ENCODE measurements at places on chromosomes 3 and 15.

DNA sequence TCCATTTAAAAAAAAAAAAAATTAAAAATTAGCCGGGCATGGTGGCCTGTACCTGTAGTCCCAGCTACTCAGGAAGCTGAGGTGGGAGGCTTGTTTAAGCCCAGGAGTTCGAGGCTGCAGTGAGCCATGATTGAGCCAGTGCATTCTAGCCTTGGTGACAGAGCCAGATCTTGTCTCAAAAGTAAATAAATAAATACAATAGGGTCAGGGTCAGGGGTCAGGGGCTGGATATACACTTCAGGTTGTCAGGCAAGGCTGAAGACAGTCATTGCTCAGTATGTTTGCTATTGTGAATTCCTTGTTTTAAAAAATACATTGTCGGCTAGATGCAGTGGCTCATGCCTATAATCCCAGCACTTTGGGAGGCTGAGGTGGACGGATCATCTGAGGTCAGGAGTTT, 8.1 kb upstream of the TKT start:
- no peak for DNase-seq

- no peak for DNase-seq
These were observed 85.3 kb downstream of the LRRK1 start for GRCh38 chr15:101004500-101004899.

DNA sequence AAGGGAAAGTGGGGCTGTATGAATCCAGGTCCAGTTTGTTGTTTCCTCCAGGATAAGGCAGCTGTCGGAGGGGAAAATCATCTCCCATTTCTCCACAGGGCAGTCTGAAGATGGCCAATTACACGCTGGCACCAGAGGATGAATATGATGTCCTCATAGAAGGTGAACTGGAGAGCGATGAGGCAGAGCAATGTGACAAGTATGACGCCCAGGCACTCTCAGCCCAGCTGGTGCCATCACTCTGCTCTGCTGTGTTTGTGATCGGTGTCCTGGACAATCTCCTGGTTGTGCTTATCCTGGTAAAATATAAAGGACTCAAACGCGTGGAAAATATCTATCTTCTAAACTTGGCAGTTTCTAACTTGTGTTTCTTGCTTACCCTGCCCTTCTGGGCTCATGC, 911 bp downstream of the CCRL2 start:
- no peak for DNase-seq

DNA sequence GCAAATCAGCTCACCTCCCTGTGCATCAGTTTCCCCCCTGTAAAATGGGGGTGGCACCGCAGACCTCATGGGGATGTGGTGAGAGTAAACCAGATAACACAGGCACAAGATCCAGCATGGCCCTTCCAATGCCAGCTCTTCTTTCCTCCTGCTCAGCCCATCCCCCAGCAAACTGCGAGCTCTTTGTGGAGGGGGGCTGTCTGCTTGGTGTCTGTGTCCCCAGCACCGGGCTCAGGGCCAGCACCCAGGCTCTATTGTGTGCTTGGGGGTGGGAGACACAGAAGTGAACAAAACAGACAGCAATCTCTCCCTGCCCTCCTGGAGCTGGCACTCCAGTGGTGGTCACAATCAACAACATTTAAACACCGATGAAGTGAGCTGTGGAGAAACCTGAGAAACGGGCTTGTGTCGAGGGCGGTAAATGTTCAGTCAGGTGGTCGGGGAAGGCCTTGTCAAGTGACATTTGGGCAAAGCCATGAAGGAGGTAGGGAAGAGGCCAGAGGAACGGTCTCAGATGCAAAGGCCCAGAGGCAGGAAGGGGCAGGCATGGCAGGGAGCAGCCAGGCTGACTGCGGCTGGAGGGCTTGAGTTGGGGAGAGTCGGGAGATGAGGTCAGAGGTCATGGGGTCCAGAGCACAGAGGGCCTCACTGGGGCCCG, 28.4 kb downstream of the GRIP2 start:
- DNase-seq, result no peak

GRCh38 chr15:69830430-69830829, 267.3 kb downstream of the TLE3 start:
- no peak for DNase-seq

- DNase-seq, result no peak
These were observed 334.0 kb upstream of the NR2F2 start for GRCh38 chr15:95996494-95996893.

DNA sequence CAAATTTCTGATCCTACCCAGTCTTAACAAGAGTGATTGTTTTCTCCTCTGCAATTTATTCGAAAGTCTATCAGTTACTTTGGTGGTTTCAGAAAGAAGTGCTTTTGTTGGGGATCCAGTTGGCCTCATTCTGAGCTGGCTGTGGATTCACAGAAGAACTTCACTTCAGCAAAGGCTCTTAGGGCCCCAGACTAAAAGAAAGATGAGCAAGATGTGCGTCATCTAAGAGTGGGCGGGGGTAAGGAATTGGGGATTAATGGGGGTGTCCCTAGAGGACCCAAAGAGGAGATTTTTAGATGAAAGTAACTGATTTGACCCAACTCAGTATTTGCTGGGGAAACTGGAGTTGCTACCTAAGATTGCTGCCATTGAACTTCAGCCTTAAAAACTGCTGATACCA, 63.9 kb upstream of the TSEN2 start:
- no peak for DNase-seq

GRCh38 chr3:36409862-36410261, 29.6 kb downstream of the STAC start:
- DNase-seq, result no peak

DNA sequence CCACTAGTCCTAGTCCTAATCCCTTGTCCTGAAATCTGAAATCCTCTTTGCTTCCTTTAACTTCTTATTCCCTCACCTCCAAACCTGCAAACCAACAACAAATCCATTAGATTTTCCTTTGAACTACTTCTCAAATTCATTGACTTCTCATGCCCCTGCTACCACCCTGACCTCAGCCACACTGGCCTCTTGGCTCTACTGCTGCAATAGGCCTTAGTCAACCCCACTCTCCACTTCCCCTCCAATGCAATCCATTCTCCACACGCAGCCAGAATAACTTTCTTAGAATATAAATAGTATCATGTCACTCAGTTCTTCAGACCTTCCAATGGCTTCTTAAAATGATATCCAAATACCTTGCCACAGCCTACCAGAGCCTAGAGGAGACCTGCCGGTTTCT, 131.1 kb upstream of the GADL1 start:
- no peak for DNase-seq

GRCh38 chr3:13043656-13044055, 29.6 kb downstream of the IQSEC1 start:
- no peak for DNase-seq

Measured in stimulated activated CD8-positive, alpha-beta memory T cell treated with anti-CD3 and anti-CD28 coated beads, Interleukin-7, amount 100 ng/mL, for 1 hour (primary cell).